Kidney glomerular epithelial cell (primary cell): ENCODE measurements at places on chromosomes 1 and 21.

GRCh38 chr1:50930193-50930592 is 29.9 kb downstream of the FAF1 start:
- no peak for DNase-seq

- no peak for DNase-seq
Observed at GRCh38 chr1:70627910-70628309, 216.8 kb downstream of the CTH start.

GRCh38 chr1:70455291-70455690 is 44.2 kb downstream of the CTH start:
- DNase-seq = no peak

GRCh38 chr1:209363112-209363511 is 220.4 kb upstream of the CAMK1G start:
- DNase-seq = no peak

- DNase-seq = peak; percentile 77
Observed at GRCh38 chr1:161177112-161177935, at the start of gene B4GALT3. Gene B4GALT3 (minus strand): TSS chr1:161177507. CDS start chr1:161176060, 1,447 bp downstream.

DNA sequence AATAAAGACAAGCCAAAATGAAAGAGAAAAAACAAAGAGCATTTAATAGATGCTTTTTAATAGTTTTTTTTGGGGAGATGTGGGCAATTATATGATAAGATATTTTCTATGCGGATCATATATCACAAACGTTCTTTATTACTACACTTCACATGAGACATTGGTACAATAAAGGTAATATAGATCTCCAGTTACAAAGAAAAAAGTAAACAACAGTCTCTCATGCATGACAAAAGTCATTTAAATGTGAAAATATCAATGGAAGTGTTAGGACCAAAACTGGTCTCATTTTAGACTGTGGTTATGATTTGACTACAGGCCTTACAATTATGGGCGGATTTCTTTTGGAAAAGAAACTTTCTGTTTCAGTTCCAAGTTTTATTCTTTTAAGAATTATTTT is 687.0 kb downstream of the ADGRL2 start:
- DNase-seq = no peak

DNA sequence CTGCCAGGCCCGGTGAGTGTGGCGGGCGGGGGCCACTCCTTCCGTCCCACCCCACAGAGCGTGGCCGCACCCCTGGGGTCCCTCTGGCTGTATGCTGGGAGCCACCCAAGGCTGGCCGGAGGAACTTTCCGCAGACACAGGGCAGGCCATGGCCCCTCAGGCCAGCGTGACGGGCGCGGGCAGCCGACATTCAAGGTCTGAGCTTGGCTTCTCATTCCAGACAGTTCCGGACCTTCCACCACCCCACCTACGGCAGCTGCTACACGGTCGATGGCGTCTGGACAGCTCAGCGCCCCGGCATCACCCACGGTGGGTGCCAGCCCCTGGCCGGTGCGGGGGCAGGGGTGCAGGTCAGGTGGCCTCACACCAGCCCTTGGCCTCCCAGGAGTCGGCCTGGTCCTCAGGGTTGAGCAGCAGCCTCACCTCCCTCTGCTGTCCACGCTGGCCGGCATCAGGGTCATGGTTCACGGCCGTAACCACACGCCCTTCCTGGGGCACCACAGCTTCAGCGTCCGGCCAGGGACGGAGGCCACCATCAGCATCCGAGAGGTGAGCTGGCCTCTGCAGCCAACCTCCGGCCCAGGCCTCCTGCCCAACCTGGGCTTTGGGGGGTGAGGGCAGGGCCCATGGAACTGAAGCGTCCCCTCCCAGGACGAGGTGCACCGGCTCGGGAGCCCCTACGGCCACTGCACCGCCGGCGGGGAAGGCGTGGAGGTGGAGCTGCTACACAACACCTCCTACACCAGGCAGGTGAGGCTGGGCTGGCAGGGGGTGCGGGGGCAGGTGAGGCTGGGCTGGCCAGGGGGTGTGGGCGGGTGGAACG is 7.3 kb downstream of the SCNN1D start:
- no peak for DNase-seq

DNA sequence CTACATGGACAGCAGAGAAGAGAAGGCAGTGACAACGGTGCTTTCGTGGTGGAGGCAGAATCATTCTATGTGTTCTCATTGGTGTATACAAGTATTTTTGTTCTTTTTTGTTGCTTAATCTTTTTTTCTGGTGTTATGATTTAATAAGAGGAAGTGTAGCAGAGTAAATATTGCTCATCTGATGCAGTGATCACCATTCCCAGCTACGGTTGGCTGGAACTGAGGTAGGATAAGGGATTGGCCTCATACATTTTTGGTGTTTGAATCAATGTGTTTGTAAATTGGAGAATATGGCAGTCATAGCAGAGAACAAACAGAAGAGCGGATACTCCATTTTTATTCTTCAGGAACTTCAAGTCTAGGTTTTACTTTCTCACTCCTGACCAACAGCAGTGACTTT is 76.6 kb downstream of the UBE2U start:
- DNase-seq = no peak

DNA sequence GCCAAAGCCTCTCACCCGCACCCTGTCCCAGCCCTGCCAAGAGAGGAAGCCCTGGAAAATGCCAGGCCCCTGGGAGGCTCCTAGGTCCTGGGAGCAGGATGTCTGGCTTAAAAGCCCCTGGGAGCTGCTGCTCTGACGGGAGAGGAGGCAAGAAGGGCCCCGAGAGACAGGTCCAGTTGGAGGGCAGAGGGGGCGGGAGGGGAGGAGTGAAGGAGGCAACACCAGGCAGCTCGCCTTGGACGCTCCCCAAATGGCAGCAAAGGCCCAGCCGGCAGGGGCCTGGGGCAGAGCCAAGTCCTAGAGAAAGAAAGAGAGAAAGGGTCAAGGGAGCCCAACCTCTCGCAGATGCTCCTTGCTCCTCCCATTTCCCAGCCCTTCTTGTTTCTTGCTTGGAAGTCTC is 6.8 kb downstream of the ETV3L start:
- DNase-seq = no peak

- peak; percentile 18 for DNase-seq
Observed at GRCh38 chr1:153790966-153791647, 15.9 kb downstream of the SLC27A3 start.

GRCh38 chr1:197806718-197807117 is 31.4 kb upstream of the DENND1B start:
- DNase-seq = no peak

DNA sequence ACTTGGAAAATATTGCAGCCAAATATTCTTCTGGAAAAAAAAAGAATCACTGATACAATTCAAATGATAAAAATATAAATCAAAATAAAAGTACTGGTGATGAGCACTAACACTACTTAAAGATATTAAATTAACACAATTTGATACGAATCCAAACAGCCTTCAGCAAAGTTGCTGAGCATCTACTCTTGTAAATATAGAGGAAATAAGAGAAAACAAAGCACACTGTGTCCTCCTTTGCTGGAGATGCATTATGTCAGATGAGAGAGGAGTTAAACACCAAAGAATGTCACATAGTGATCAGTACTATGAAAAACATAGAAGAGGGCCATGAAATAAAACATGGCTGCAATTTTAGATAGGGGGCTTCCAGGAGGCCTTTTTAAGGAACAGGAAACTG is 177.4 kb upstream of the RNPC3 start:
- DNase-seq = no peak

DNA sequence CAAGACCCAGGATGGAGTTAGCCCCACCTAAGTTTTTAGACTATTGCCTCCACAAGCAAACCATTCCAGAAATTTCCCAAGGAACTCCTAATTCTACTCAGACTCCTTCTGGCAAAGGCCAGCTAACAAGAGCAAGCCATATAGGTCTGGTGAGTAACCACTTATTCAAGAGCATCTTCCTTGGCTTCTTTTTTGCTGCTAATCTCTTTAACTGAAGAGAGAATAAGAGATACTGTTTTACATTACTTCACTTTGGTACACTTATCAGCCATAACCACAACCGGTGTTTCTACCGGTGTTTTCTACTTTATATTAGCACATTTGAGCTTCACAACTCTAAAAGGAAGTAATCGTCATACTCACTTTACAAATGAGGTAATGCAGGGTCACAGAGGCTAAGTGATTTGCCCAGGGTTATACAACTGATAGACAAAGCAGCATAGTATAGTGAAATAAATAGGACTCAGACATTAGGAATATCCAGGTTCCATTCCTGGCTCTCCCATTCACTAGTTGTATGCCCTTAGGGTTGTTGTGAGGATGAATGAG is 1.7 kb upstream of the EPS15 start:
- DNase-seq = no peak

DNA sequence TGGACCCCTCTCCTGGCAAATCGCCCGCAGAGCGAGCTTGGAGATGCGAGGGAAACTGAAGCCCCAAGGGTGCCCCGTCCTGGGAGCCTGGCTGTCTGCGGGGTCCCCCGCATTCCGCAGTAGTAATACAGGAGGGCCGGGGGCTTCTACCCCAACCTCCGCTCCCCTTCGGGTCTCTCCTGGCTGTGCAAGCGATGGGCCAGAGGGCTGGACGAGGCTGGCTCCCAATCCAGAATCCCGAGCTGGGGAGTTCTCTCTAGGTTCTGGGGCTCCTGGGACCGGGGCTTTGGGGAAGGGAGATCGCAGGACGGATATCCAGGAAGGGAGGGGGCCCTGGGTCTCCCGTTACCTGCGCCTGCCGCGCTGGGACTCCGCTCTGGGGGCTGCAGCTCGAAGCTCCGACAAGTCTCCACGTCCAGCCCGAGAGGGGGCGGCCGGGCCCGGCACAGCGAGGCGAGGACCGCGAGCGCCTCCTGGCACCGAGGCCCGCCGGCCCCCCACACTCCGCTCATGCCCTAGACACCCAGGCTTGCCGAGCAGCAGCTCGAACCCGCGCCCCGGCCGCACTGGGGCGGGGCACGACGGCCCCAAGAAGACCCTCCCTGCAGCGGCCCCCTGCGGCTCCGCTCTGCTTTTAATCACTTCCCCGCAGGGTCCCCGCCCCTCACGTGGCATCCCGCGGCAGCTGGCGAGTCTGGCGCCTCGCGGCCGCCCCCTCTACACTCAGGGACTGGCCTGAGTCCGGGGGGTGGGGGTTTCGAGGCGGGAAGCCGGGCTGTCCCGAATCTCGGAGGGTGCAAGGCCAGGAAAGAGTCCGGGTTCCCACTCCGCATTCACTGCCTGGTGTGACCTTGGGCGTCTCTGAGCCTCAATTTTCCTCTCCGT is at the start of gene SYT6:
Gene SYT6, minus strand, starts transcription at position 609 of the 885 bp plus-strand sequence. Its CDS starts 97 bp downstream, at position 512.
- DNase-seq = no peak

- no peak for DNase-seq
Observed at GRCh38 chr1:18653367-18653766, 22.7 kb downstream of the PAX7 start.

GRCh38 chr1:32485554-32486255 is 20.8 kb downstream of the ZBTB8B start:
- DNase-seq = no peak

- DNase-seq = no peak
Observed at GRCh38 chr21:34594566-34595234, 20.2 kb downstream of the RCAN1 start.

DNA sequence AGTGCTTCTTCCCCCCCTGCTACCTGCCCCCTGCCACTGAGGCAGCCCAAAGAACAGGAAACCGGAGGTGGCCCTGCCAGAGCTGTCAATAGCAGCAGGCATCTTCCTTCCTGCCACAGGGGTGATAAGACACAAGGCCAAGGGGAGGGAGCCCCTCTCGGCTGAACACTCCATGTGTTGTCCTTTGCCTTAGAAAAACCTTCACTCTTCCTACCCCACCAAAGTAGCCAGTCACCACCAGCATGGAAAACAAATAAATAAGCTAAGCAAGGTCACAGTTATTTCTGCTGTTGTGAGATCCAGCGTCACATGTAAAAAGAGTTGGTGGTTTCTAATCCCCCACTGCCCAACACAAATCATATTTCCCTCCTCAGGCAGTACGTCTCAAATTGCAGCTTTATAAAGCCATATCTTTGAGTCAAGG is 104.8 kb upstream of the DPT start:
- DNase-seq = no peak

GRCh38 chr1:236063919-236064673 is 794 bp downstream of the NID1 start:
- peak; percentile 8 for DNase-seq

GRCh38 chr1:157380523-157380922 is 171.8 kb downstream of the FCRL5 start:
- no peak for DNase-seq

DNA sequence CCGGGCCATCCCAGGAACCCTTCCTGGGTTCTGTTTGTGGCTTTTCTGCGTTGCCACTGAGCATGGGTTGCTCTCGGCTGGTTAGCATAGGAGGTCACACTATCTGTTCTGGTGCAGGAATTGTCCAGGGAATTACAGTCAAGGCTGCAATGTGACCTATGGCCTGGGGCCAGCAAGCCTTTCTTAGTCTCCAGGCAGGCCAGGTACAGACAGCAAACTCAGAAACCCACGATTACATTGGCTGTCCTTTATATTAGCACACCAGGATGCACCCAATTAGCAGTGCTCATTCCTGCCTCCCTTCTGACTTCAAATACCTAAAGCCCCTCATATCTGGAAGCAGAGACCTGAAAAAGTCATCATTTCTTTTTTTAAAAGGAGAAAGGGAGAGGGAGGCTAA is 55.2 kb downstream of the CD247 start:
- no peak for DNase-seq

DNA sequence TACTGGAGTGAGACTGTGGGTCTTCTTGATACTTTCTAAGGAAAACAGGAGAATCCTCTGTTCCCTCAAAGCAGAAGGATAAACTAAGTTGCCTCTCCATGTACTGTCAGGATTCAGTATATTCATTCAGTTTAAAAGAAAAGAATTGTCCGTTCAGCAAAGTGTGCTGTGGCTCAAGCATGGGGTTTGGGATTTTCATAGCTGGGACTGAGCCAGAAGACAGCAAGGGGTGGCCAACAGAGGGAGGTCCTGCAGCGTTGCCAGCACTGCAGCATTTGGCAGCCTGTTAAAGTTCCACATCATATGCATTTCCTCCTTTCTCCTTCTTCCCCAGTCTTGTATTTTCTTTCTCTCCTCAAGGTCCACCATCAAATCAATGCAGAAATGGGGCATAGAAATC is 75.1 kb downstream of the DTL start:
- DNase-seq = no peak

DNA sequence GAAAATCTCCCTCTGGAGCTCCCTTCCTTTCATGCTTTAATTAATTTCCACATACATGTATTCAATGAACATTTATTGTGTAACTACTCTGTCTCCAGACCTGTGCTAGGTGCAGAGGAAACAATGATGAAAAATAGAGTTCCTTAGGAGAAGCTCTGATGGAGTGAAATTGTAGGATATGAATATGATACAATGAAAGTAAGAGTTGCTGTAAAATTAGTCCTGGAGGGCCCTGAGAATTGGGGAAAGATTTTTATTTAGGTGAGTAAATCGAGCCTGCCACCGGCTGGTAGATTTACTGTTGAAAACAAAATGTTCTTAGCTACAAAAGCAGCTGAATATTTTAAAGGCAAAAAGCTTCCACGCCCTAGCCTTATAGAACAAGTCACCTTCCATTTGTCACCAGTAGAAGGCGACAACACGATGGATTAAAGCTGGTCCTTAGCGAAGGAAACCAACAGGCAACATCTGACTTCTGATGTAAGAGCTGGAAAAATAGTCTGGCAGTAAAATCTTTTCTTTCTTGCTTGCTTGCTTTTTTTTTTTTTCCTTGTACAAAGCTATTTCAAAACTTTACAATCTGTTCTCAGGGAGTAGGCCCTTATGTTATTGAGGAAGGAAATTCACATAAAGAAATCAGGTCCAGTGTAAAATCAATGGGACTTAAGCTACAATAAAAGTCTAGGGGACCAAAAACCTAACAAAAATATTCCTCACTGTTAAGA is 82.0 kb upstream of the ROR1 start:
- DNase-seq = peak; percentile 73

- DNase-seq = no peak
Observed at GRCh38 chr1:244820131-244820530, 15.3 kb upstream of the COX20 start.

GRCh38 chr1:239993366-239993765 is 98.3 kb upstream of the FMN2 start:
- no peak for DNase-seq
